ENCODE measurements at places on chromosomes 6 and 20.

DNA sequence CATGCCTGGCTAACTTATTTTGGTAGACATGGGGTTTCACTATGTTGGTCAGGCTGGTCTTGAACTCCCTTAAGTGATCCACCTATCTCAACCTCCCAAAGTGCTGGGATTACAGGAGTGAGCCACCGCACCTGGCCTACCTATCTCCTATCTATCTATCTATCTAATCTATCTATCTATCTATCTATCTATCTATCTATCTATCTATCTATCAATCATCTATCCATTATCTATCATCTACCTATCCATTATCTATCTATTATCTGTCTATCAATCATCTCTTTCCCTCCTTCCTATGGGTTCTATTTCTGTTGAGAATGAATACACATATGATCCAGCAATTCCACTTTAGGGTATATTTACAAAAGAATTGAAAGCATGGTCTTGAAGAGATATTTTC, 194.2 kb upstream of the ARG1 start:
- DNase-seq, result no peak

DNA sequence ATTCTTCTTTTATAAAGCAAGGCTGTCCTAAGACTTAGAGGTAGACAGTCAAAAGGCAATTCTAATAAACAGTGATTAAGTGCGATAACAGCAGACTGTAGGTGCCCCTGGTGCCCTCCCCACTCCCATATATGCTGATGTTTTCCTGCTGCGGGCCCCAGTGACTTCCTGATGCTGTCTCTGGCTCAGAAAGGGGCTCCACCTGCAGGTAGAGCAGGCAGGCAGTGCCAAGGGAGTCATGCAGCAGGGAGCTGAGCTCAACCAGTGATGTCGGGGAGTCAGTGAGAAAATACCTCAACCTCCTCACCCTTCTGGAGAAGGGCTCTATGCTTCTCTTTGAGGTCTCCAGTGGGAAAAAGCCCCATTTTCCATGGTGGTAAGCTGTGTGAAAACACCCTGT, 126.7 kb upstream of the SSTR4 start:
- DNase-seq, result no peak

DNA sequence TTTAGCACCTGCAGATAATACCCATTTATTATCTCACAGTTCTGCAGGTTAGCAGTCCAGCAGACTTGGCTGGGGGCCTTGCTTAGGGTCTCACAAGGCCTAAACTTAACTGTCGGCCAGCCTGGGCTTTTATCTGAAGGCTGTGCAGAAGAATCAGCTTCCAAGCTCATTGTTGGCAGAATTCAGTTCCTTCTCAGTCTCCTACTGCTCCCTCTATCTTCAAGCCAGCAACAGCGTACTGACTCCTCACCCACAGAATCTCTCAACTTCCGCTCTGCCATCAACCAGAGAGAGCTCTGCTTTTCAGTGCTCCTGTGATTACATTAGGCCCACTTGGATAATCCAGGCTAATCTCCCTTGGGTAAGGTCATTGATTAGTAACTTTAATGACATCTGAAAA, 30.2 kb upstream of the NHSL1 start:
- no peak for DNase-seq

DNA sequence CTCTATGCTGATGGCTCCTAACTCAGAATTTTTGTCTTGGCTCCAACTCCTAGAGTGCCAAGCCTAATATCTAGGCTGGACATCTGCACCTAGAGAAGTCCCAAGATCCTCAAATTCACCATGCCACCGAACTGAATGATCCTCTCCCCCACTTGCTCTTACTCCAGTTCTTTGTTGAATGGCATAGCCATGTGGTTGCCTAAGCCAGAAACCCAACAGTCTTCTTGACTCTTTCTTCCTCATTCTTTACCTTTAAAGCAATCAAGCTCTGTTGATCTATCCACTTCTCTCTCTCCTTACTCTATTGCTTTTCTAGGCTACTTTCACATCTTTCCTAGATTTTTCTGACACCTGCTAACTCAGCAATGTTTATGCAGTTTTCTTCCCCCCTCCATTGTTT, 126.5 kb upstream of the FOXO3 start:
- no peak for DNase-seq

- no peak for DNase-seq
Observed at GRCh38 chr20:50303573-50304500, 113.2 kb downstream of the CEBPB start.

- DNase-seq, result no peak
Observed at GRCh38 chr20:58019850-58020625, 208.4 kb downstream of the ANKRD60 start.

- no peak for DNase-seq
Observed at GRCh38 chr6:11639376-11640235, 102.1 kb downstream of the TMEM170B start.

DNA sequence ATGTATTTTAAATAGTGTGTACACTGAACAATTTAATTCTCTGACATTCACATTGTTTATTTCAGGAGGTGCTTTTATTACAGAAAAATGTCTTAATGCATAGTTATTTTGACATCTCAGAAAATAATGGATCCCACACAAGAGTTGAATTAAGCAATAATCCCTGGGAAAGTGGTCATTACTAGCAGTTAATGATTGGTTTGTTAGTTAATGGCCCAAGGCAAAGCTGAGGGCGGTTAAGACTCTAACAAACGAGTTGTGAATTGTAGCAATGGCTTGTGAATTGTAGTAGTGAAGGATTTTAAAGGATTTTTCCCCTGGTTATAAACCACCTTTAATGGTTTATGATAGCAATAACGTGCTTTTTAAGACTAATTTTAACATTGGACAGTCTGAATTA, 1316.0 kb upstream of the GJE1 start:
- no peak for DNase-seq

- DNase-seq, result no peak
Observed at GRCh38 chr6:158835616-158836221, 16.6 kb upstream of the EZR start.

DNA sequence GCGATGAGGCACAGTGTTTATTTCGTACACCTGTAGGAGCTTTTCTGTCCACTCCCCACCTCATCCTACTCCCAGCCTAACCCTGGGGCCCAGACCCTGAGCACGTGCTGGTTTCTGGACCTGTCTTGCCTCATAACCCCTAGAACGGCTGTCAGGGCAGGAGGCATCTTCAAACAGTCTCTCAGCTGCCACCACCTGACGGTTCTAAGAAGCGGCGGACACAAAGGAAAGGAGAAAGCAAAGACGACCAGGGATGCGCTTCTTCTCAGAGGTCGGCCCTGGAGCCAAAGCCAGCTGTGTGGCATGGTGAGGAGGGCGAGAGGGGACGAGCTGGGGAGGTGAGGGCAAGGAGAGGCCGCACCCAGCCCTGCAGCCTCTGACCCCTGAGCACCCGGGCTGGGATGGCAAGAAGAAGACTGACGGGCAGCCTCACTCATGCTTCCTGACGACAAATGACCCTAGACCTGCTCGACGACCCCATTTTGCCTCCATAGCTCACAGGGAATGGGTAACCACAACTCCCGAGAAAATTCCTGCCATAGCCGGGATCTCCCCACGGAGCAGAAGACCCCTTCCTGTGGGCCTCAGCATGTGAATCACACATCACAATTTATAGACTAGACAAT, 62.1 kb downstream of the WDR27 start:
- no peak for DNase-seq

DNA sequence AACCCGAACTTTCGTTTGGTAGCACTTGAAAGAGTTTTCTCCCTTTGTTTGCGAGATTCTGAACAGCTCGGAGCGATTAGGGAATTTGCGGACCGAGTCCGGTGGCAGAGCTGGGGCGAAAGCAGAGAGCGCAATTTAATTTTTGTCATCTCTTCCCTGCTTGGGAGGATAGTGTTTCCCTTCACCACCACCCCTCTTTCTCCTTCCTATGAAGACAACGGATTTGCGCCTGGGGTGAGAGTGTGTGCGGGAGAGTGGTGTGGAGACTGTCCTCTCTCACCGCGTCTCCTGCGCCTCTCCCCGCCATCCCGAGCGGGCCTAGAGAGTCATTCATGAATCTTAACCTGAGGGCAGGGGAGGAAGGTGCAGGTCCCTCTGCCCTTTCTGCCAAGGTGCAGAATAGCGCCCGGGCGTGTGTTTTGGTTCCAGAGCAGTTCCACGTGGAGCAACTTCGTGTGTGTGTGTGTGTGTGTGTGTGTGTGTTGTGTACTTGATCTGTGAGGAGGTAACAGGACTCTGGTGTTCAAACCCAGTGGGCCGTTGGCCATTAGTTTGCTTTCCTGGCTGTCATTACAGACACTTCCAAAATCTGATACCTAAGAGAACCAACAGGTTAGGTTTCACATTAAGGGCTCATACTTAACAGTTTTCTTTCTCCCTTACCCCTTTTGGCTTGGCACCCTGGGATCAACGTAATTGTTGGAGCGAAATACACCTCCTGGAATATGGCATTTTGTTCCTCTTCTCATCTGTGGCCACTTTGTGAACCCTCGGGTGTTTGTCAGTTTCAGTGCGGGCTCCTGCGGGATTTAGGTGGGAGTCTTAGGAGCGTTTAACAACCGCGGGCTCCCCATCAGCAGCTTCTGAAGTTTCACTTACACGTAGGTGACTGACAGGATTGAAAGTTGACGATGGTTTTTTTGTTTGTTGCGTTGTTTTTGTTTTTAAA, 1.8 kb downstream of the EYA4 start:
- no peak for DNase-seq

- DNase-seq, result no peak
Observed at GRCh38 chr6:16470502-16471221, 232.3 kb downstream of the GMPR start.

DNA sequence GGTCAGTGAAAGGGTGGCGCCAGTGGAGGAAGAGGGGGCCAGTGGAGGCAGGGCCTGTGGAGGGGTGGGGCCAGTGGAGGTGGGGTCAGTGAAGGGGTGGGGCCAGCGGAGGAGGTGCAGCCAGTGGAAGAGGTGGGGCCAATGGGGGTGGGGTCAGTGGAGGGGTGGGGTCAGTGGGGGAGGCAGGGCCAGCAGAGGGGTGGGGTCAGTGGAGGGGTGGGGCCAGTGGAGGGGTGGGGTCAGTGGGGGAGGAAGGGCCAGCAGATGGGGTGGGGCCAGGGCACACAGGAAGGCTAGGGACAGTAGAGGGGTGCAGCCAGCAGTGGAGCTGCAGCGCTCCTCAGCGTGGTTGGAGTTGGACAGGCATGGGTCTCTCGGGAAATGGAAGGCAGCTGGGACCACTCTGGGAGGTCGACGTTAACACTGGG, 18.7 kb downstream of the ADRM1 start:
- DNase-seq, result peak; percentile 33

DNA sequence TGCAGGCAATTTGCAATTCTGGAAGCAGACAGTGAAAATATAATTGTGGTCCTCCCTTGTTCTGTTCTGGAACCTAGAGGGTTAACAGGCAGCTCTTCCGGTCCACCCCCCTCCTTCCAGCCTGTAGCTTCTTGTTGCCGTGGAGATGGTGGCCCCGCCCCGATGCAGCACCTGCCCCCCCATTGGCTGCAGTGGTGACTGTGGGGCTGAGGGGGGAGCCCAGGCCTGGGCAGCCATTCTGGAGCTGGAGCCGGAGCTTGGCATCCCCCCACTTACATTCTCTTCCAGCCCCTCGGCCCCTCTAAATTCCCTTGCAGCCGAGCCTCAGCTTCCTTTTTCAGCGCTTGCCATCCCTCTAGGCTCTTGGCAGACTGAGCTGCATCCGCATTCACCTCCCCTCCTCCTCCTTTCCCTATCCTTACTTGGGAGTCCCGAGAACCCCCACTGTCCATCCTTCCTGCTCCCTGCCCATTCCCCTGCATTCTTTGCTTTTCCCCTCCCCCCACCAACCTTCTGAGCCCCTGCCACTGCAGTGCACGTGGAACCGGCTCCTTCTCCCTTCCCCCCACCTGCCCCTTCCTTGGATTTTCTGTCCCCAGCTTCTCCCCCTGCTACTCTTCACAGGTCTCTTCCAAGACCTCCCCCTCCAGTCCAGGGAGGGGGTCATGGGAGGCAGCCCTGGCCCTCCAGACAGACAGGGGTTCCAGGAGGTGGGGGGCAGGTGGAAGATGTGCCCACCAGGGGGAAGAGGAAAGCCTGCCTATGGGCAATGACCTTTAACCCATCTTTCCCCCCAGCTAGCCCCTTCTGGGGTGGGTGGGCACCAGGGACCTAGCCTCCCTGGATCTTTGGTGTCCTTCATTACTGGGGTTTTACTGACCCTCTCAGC, 11.4 kb downstream of the SYNGAP1 start:
- DNase-seq, result no peak

- DNase-seq, result no peak
Observed at GRCh38 chr6:32294566-32294965, 70.7 kb upstream of the NOTCH4 start.

GRCh38 chr6:24391756-24392405, 10.9 kb upstream of the MRS2 start:
- no peak for DNase-seq

GRCh38 chr6:29792123-29793035, 35.2 kb upstream of the HLA-G start:
- DNase-seq, result no peak

- DNase-seq, result no peak
Observed at GRCh38 chr6:157962601-157963302, 18.9 kb upstream of the SYNJ2 start.

DNA sequence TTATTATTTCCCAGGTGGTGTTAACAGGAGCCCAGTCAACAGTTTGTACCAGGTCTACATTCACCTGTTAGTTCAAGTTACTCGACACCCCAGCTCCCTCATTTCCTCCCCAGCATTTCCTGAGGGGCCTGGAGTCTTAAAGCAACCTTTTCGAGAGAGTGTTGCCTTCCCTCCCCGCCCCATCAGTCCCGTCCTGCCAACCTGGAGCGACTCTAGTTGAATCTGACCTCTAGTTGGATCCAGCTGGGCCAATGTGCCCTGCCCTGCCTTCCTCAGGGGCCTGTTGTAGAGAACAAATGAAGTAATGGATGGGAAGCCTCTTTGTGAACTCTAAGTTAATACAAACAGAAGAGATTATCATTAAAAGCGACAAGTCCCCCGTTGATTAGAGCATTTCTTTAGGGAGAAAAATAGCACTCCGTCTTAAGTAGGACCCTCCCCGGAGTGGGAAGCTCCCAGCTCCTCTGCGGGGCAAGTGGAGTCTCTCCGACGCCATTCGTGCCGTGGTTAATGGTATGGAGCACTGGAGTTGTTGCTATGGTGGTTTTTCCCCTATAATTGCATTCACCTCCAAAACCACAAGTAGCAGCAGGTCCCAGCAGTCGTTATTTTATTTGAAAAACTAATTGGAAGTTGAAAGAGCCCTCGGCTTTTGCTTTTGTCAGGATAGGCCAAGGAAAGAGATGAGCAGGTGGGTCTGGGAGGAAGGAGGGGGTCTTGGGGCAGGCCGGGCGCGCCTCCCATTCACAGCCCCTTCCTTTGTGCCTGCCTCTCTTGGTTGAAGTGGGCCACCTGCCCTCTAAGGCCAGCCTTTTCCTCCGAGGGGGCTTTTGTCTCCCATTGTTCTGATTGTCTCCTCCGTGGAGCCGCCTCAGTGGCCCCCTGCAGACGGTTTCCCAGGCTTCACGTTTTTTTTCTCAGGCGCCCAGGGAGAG, 16.1 kb downstream of the GHRH start:
- no peak for DNase-seq

- DNase-seq, result no peak
Observed at GRCh38 chr6:105892577-105893262, 193.4 kb upstream of the PRDM1 start.

Data from epithelial cell of prostate (primary cell).